Frontal cortex (tissue), 4 donors: ENCODE measurements at places on chromosomes 5 and 9.

GRCh38 chr5:67672636-67673035 lies 476.0 kb upstream of the CD180 start:
- DNase-seq = no peak

- DNase-seq = no peak
Measured at GRCh38 chr9:114906922-114907571, 23.3 kb downstream of the TNFSF8 start.

DNA sequence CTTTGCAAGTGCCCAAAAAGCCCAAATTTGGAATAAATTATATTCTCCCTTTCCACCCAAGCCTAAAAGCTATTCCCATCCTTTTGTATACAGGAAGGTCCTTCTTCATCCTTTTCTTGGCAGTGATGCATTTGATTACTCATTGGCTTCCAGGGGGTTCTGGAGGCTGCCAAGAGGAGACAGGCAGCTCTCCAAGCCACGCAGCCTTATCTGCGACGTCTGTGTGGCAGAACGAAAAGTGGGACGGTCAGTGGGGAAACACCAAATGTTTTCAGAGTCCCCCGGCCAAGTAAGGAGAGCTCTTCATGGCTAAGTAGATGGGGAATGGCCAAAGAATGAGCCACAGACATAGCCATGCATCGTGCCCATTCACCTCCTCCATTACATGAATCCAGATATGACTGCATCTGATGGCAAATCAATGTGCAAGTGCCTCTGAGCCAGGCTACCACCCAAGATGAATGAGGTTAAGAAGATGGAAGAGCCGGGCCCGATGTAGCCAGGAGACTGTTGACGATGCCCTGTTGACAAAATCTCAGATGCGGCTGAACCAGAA lies 12.1 kb downstream of the ADAM19 start:
- DNase-seq = no peak

- DNase-seq = no peak
Measured at GRCh38 chr9:89223396-89223977, 44.9 kb upstream of the SHC3 start.

DNA sequence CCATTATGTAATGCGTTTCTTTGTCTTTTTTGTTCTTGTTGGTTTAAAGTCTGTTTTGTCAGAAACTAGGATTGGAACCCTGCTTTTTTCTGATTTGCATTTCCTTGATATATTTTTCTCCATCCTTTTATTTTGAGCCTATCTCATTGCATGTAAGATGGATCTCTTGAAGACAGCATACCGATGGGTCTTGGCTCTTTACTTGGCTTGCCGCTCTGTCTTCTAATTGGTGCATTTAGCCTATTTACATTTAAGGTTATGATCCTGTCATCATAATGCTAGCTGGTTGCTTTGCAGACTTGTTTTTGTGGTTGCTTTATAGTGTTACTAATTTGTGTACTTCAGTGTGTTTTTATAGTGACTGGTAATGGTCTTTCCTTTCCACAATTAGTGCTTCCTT lies 13.3 kb upstream of the CDKN2B start:
- DNase-seq = no peak

GRCh38 chr9:83342731-83343130 lies 195.5 kb downstream of the FRMD3 start:
- no peak for DNase-seq

DNA sequence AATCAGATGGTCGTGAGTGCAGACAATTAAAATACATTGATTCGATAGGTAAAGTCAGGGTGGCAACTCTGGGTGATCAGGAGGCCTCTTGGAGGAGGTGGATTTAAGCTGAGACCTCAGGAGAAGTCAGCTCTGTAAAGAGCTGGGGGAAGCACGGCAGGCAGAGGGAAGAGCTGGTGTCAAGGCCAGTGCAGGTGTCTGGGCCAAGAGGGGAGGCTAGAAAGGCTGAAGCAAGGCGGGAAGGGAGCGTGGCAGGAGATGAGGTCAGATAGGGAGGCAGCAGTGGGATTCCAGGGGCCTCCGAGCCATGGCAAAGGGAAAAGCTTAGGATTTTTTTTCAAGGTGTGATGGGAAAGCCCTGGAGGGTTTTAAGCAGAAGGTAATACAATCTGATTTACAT lies 178.7 kb downstream of the FSTL4 start:
- no peak for DNase-seq

GRCh38 chr5:63055421-63055820 lies 476.8 kb downstream of the LRRC70 start:
- no peak for DNase-seq

DNA sequence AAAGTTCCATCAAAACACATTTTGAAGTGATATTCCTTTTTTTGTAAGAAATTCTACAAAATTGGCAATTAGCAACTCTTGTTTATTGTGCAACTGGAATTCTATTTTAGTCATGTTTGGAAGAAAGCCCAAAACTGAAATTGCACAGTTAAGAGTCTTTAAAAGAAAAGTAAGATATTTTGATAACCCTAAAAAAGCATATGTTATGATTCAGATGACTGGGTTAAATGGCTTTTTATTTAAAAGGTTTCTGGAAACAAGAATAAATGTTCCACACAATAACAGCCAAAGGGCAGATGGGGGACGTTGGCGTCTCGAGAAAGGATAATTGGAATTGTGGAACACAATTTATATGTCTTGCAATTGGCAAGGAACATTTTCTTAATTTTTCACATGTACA lies 275.2 kb downstream of the CDH9 start:
- no peak for DNase-seq
